ENCODE measurements at places on chromosomes 7 and 10.

DNA sequence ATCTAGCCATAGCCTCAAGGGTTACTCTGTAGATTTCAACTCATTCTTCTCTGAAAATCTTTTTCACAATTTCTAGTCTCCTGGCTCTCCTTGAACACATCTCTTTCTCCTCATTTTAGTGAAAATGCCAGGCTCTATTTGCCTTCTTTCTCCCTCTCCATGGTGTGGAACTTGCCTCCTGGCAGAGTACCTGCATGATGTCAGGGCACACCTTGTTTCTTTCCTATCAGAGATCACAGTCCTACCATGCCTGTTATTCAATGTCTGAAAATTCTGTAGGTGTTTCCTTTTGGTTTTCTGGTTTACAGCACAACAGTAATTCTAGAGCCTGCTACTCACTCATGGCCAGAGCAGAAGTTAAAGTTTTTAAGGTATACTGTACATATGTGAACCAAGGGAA lies 237.8 kb downstream of the ADK start:
- no peak for DNase-seq

DNA sequence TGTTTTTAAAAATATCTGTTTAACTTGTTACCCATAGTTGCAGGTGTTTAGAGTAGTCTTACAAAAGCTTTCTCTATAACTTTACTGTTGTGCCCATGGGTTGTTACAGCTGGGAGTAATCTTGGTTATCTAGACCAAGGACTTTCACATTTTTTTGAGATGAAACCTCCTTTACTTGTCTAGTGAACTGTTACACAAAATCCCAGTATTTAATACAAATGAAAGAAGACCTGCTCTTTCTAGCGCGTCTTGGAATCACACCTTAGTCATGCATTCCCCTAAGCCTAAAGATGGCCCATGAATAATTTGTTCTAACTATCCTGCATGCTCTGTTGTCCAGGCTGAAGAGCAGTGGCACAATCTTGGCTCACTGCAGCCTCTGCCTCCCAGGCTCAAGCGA lies 38.0 kb downstream of the CSGALNACT2 start:
- DNase-seq, result no peak

GRCh38 chr10:114174695-114175188 lies 739 bp upstream of the CCDC186 start:
- no peak for DNase-seq

- no peak for DNase-seq
Measured at GRCh38 chr7:47239034-47239433, 342.9 kb downstream of the TNS3 start.

- DNase-seq, result no peak
Measured at GRCh38 chr7:104962781-104963180, 51.2 kb upstream of the KMT2E start.

DNA sequence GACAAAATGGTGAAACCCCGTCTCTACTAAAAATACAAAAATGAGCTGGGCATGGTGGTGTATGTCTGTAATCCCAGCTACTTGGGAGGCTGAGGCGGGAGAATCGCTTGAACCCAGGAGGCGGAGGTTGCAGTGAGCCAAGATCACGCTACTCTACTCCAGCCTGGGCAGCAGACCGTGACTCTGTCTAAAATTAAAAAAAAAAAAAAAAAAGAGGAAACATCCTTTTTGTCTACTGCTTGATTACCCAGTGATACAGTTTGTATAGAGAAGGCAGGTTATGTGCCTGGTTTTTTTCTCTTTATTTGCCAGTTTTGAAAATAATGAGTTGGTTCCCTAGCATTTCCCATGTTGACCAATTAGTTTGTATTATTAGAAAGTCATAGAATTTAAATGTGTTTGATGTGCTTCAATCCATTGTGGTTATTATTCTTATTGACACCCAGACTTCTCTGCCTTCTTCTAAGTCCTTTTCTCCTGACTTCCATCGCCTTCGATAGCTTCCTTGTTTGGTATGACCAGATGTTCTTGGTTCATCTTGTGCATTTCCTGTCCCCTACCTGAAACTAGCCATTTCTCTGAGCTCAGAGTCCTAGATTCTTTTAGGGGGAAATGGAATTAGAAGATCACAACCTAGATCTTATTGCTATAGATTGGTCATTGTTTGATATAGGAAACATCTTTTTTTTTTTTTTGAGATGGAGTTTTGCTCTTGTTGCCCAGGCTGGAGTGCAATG lies 43.2 kb downstream of the VKORC1L1 start:
- no peak for DNase-seq

- DNase-seq, result no peak
Measured at GRCh38 chr10:3779158-3779741, 5.8 kb downstream of the KLF6 start.

DNA sequence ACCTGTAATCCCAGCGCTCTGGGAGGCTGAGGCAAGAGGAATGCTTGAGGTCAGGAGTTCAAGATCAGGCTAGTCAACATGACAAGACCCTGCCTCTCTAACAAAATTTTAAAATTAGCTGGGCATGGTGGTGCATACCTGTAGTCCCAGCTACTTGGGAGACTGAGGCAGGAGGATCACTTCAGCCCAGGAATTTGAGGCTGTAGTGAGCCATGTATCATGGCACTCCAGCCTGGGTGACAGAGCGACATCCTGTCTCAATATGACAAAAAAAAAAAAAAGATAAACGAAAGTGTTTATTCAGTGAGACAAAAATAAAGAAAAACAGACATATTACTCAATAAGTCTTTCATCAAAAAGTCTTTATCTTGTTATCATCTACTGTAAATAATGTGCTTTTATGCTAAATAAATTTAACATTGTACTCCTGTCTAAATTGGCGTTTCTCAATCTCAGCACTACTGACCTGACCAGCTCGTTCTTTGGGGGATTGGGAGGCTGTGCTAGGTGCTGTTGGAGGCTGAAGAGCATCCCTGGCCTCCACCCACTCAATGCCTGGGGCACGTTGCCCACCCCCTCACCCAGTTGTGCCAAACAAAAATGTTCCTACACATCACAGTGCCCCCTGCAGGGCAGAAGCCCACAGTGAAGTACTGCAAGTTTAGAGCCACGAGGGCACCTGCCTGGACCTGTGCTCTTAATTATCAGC lies 57.7 kb downstream of the NCAPG2 start:
- DNase-seq, result peak; percentile 27

GRCh38 chr10:49160814-49161213 lies 27.0 kb upstream of the FAM170B start:
- no peak for DNase-seq

- no peak for DNase-seq
Measured at GRCh38 chr7:108086962-108087361, 43.2 kb downstream of the LAMB4 start.

- no peak for DNase-seq
Measured at GRCh38 chr7:156478486-156478885, 162.1 kb upstream of the RNF32 start.

All from NCI-H526 (cell line).